ENCODE measurements at places on chromosomes 5 and 9. TPM values are rescaled to one million over a fixed set of nuclear protein-coding genes. Genes with fewer than 3 reads are reported as not detected.

TSSK1B gene
- total RNA-seq = 0.72 TPM

DNA sequence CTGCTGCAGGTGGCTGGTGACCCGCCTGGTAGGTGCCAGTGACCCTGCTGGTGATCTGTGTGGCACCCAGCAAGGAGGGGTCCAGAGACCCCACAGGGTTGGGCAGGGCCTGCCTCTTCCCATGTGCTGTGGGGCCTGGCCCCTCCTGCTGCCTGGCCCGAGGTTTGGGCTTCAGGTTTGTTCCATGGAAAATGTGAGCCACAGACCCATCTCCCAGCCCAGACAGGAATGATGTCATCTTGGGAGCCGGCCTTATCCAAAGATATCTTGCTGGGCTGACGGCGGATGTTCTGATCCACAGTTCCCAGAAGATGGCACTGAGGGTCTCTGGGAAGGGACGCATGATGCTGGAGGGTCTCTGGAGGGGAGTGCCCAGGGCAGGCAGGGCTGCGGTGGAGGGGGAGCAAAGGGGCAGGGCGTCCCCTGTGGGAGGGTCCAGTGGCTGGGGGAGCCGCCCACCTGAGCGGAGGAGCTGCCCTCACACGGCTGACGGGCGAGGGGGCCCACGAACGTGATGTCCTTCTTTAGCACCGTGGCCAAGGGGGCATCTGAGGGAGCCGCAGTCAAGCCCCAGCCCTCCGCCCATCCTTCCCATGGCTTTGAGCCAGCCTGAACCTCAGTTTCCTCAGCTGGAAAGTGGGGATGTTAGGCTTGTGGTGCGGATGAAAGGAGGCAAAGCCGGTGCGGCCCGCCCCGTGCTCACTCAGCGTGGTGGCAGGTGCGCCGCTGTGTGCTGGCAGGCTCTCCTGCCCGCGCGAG, 68.1 kb downstream of the COL5A1 start:
- H3K4me1 ChIP-seq = peaks cover 12% of the 10 kb centered on the region
- H3K4me3 ChIP-seq = no peak overlapping the region
- H3K27me3 ChIP-seq = no peaks in the 10 kb centered on the region
- peak overlapping the region; percentile 46 for H3K27ac ChIP-seq

- H3K4me3 ChIP-seq = no peak overlapping the region
- H3K27ac ChIP-seq = no peak overlapping the region
- peak; percentile 61 for DNase-seq
- no peaks in the 10 kb centered on the region for H3K36me3 ChIP-seq
- H3K27me3 ChIP-seq = no peaks in the 10 kb centered on the region
These were observed 290.8 kb upstream of the MPDZ start for GRCh38 chr9:13570068-13570974.

- H3K27ac ChIP-seq = no peak overlapping the region
- H3K36me3 ChIP-seq = no peaks in the 10 kb centered on the region
- H3K4me3 ChIP-seq = no peak overlapping the region
- no peaks in the 10 kb centered on the region for H3K4me1 ChIP-seq
- H3K27me3 ChIP-seq = no peaks in the 10 kb centered on the region
- peak; percentile 43 for DNase-seq
These were observed 68.1 kb upstream of the FREM1 start for GRCh38 chr9:14978022-14979000.

FGF18 gene
- under 0.01 TPM for total RNA-seq

HARS1 gene
- total RNA-seq = 41.6 TPM

GRCh38 chr5:39977066-39977655, 552.4 kb upstream of the DAB2 start:
- no peaks in the 10 kb centered on the region for H3K27me3 ChIP-seq
- H3K36me3 ChIP-seq = no peaks in the 10 kb centered on the region
- no peaks in the 10 kb centered on the region for H3K4me1 ChIP-seq
- DNase-seq = no peak
- H3K27ac ChIP-seq = no peak overlapping the region
- no peak overlapping the region for H3K4me3 ChIP-seq

DNA sequence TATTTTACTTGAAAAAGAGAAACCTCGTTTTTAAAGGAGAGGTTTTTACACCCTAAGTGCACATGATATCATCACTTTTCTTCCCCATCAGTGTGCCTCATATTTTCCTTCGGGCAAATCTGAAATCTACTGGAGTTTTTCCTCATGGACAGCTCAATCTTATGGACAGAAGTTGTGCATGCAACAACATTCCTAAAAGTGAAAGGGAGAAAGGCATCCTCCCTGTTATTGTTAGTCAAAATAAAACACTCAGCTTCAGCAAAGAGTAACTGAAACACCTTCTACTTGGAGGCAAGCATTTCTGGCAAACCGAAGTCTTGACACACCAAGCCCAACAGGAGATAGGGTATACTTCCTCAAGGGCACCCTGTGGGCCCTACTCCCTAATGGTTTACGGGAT, 217.9 kb downstream of the BNC2 start:
- H3K27ac ChIP-seq = peak overlapping the region; percentile 69
- DNase-seq = no peak
- H3K4me3 ChIP-seq = peak overlapping the region; percentile 49

- DNase-seq = no peak
- H3K36me3 ChIP-seq = no peaks in the 10 kb centered on the region
- no peak overlapping the region for H3K4me3 ChIP-seq
These were observed 31.7 kb downstream of the DBH start for GRCh38 chr9:133667759-133668450.

GRCh38 chr9:12183321-12183720, 509.9 kb upstream of the TYRP1 start:
- H3K36me3 ChIP-seq = no peaks in the 10 kb centered on the region
- DNase-seq = no peak
- H3K4me1 ChIP-seq = no peaks in the 10 kb centered on the region
- no peaks in the 10 kb centered on the region for H3K27me3 ChIP-seq

DNA sequence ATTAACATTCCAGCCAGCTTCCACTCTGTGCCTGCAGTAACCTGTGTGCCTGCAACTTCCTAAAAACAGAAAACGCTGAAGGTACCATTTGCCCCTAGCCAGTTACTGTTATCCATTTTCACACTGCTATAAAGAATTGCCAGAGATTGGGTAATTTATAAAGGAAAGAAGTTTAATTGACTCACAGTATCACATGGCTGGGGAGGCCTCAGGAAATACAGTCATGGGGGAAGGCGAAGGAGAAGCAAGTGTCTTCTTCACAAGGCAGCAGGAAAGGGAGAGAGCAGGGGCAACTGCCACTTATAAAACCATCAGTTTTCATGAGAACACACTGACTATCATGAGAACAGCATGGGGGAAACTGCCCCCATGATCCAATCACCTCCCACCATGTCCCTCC, 31.2 kb downstream of the PTCD2 start:
- H3K4me3 ChIP-seq = no peak overlapping the region
- peaks cover 25% of the 10 kb centered on the region for H3K4me1 ChIP-seq
- H3K27me3 ChIP-seq = no peaks in the 10 kb centered on the region
- no peaks in the 10 kb centered on the region for H3K36me3 ChIP-seq
- no peak overlapping the region for H3K27ac ChIP-seq

DNA sequence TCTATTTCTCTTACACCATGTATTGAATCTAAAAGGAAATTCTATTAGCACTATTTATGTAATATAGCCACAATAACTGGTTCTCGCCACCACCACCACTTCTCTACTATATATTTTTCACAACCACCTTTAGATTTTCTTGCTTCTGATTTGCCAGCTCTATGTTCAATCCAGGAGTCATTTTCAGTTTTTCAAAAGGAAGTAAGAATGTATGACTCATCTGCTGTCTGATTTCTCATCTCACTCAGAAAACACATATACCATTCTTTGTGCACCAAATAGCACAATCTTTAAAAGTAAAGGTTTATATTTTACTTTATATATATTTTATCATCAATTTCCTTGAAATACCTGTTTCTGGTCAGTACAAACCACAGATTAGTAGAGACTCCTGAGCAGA, 1127.5 kb downstream of the TAF11L14 start:
- H3K36me3 ChIP-seq = no peaks in the 10 kb centered on the region
- H3K27ac ChIP-seq = no peak overlapping the region
- no peak for DNase-seq
- H3K4me3 ChIP-seq = no peak overlapping the region

DNA sequence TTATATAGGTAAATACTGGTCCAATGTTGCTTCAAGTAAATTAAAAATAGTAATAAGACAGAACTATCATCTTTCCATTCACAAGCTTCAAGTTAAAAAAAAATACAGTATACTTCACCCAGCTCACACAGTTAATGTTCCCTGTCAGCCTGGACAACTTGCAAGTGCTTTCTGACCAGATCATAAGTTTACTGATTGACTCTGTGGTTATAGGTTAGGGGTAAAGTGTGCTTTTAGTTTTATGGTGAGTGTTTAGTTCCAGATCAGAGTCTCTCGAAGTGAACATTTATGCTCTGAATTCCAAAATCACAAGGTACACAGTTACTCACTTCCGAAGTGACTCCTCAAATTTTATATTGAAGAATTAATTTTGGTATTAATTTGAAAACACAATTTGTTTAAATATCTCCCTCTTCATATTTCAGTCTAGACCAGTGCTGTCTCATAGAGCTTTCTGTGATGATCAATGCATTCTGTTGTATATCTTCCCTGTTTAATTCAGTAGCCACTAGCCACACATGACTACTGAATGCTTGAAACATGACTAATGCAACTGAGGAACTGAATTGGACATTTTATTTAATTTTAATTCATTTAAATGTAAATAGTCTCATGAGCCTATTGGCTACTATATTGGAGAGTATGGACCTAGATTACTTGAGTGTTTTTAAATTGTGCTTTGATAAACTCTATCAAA, 90.7 kb downstream of the MEF2C start:
- H3K4me1 ChIP-seq = peaks cover 16% of the 10 kb centered on the region
- peak overlapping the region; percentile 74 for H3K27ac ChIP-seq
- DNase-seq = no peak
- H3K27me3 ChIP-seq = no peaks in the 10 kb centered on the region
- H3K4me3 ChIP-seq = no peak overlapping the region

DNA sequence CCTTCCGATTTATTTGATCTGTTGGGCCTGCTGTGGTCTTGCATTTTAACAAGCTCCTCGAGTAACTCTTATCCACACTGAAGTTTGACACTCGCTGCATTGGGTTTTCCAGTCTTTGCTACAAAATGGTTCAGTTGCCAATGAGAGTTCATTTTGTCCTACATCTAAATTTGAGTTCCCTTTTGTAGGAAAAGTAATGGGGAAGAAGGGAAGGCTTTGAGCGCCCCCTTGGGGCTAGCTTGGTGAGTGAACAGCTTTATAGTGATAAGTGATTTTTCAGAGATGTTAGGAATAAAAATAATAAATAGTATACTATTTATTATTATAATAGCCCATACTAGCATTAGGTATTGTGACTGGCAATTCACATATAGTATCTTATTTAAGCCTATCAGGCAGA, 89.9 kb upstream of the GNAQ start:
- H3K27me3 ChIP-seq = peaks cover 14% of the 10 kb centered on the region
- H3K4me1 ChIP-seq = peaks cover 12% of the 10 kb centered on the region
- no peak for DNase-seq
- no peak overlapping the region for H3K27ac ChIP-seq
- no peaks in the 10 kb centered on the region for H3K36me3 ChIP-seq

DNA sequence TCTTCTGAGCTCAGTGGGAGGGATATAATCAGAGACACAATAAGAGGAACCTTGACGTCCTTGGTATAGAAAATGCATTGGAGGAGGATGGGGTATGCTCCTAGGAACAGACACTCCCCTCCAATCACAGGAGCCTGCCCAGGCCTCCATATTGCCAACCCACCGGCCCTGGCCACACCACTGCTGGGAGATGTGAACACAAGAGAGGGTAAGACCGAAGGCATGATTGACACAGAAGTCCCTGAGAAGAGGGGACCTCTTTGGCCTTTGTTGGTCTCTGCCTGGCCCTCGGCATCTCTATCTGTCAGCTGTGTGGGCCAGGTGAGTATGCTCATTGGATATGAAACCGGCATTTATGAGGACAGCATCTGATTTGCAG, 62.0 kb downstream of the CRB2 start:
- no peaks in the 10 kb centered on the region for H3K27me3 ChIP-seq
- H3K27ac ChIP-seq = no peak overlapping the region
- no peak for DNase-seq
- H3K4me3 ChIP-seq = no peak overlapping the region
- no peaks in the 10 kb centered on the region for H3K36me3 ChIP-seq

Measured in osteoblast (primary cell).